ENCODE measurements at places on chromosomes 2 and 18. TPM values are rescaled to one million over a fixed set of nuclear protein-coding genes. Genes with fewer than 3 reads are reported as not detected.

RTKN gene
- 66.1 TPM for total RNA-seq

TRIM43B gene
- total RNA-seq = not detected

CTAGE1 gene
- total RNA-seq = 0.47 TPM

GAREM2 gene
- 4.7 TPM for total RNA-seq

LTBP1 gene
- total RNA-seq = 60.9 TPM

ZC3H6 gene
- total RNA-seq = 4.5 TPM

TUBA3E gene
- 18.5 TPM for total RNA-seq

RFTN2 gene
- total RNA-seq = 8.7 TPM

ARHGAP25 gene
- total RNA-seq = not detected

DNA sequence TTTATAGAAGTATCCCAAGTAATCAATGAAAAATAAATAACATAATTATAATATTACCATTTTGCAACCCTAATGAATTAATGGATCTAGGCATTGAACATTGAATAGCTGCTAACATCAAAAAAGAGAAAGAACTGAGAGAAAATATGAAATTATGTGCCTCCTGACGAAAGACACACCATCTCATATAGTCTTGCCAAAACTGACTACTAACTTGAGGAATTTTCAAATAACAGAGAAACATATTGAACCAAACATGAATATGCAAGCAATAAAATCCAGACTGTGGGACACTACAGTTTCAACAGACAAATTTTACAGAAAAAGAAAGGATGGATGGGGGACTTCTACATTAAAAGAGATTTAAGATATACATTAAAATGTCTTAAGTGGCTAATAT is 165.7 kb downstream of the WDPCP start:
- DNase-seq = no peak

- no peak for DNase-seq
Measured at GRCh38 chr2:112792419-112792818, 8.1 kb upstream of the IL1A start.

DNA sequence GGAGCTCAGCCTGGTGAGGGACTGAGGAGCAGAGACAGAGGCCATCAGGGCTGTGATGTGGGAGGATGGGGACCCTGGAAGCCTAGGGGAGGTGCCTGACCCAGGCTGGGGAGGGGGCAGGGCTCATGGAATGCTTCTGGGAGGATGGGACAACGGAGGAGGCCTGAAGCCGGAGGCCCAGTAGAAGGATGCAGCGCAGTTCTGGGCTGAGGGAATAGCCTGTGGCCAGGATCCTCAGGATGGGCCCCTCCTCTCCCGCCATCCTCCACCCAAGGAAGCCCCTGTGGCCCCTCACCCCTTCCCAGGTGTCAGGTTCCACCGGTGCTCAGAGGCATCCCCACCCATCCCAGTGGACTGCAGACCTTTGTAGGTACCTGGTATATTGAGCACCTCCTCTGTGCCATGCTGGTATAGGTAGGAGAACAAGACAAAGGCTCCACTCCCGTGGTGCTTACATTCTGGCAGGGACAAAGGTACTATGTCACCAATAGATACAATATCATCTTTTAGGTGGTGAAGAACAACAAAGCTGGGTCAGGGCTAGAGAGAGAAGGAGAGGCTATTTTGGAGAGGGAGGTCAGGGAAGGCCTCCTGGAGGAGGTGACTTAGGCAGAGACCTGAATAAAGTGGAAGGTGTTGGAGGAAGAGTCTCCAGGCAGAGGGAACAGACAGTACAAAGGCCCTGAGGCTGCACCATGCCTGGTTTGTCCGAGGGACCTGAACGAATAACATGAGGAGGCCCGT is 2.7 kb downstream of the ZAP70 start:
- DNase-seq = no peak

DNA sequence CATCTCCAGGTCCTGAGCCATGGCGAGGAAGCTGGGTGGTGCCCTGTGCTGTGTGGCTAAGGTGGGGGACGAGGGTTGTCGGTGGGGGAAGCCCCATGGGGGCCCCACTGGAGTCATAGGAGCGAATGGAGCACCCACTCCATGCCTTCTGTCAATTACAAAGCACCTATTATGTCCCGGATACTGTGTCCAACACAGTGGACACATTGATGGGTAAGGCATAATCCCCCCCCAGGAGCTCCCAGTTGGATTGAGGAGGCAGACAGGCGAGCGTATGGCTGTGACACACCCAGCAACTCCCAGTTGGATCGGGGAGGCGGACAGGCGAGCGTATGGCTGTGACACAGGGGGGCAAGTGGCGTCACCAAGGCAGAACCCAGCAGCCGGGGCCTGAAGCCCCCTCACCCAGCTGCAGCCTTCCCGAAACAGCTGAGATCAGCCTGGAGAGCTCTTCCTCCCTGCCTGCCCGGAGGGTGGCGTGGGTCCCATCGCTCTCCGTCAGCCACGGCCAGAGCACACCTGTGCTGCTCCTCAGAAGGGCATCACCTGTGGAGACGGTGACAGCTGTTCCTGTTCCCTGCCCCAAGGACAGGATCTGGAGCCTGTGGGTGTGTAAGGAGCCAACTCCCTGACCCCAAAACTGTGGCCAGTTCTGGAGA is 69.6 kb downstream of the HPCAL1 start:
- no peak for DNase-seq

DNA sequence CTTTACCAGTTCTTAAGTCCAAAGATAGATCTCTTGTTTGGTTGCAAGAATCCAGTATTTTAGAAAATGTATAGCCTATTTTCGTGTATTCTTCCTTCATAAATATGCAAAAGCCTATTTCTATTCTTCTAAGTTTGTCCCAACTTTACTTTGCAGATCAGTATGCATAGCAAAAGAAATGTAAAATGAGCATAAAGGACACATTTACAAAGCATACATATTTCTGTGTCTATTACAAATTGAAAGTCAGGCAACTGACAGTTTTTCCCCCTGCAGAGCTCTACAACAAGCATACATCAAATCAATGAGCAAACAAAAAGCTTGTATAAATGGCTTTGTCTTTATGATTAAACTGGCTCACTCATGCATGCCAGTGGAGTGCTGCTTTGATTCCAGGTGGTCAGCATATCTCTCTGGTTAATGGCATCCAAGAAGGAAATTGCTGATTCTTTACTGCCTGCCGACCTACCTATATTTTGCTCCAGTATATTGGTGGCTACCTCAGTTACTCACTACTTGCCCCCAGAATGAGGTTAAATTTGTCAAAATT is 10.0 kb upstream of the VPS54 start:
- DNase-seq = no peak

DNA sequence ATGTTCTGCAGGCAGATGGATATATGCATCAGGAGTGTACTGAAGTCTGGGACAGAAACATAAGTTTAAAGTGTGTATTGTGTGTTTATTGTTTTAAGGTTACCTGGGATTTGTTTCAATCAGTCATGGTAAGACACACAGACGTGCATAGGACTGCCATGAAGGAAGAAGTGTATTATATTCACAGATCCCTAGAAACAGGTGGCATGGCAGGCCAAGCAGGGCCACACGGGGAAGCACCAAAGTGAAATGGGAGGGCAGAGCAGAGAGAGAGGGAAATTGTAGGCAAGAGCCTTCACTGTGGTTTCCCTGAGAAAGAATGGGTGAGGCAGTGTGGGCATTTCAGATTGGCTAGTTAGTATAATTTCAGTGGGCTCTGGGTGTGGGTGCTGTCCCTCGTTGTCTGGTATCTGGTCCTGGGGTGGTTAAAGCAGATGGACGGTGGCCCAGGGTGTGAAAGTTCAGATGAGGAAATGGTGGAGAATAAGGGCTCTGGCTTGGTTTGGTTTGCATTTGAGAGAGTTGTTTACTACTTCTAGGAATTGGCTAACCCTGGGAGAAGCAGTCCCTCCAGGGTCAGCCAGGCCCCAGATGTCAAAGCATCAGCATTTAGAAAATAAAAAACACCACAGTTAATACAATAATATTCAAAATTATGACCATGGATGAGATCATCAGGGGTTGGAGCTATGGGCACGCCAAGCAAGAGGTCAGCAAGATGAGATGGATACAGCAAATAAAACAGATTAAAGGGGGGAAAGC is 160.0 kb downstream of the LRRC30 start:
- DNase-seq = no peak

DNA sequence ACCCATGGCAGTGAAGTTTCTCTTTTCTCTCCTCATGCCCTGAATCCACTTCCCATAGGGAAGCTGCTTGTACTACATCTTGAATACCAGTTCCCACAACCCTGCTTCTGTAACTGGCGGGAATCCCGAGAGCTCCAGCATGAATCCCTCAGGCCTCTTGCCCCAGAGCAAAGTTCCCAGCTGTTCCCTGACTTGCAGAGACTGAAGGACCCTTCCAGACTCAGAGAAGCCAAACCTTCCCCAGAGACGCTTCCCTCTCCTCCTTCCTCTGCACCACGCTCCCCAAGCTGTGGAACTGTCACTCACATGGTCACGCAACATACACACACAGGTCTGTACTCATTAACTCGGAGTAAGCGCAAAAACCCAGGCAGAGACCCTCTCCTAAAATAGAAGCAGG is 26.4 kb downstream of the TRAPPC12 start:
- no peak for DNase-seq

DNA sequence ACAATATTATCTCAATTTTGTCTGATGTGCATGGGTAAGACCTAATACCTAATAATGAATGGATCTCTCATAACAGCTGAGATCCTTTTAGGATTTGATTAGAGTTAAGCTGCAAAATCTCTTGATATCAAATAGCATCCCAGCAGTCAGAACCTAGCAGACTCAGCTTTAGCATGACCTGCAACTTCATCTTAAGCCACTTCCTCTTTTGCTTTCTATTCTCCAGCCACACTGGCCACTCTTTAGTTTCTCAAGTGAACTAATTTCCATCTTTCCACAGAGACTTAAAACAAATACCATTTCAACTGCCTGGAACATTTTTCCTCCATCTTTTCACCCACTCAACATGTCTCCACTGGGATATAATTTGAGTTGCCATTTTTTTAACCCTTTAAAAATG is 1251.6 kb upstream of the ZEB2 start:
- no peak for DNase-seq

GRCh38 chr2:238339395-238339780 is 19.1 kb downstream of the TRAF3IP1 start:
- DNase-seq = no peak

DNA sequence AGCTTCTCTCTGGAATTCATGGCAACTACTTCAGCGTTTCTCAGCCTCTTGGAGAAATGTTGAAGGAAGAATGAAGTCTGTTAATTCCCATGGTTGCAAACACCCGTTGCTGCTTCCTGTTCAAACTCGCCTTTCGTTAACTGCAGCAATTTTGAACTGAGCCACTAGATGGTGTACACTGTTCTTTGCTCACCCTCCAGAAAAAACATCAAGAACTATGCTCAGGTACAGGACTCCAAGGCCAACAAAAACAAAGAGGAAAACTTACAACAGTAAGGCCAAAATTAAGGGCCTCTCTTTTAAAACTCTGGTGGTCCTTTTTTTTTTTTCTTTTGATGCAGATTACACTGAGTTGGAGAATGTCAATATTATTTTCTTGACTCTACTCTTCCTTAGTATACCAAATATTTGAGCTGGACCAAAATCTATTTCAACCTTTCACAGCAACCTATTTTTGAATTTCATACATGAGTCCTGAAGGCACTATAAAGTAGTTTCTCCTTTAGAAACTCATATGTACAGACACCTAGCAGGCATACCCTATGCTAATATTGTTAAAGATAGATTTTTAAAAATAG is 58.2 kb downstream of the KLHL14 start:
- peak; percentile 79 for DNase-seq

- DNase-seq = no peak
Measured at GRCh38 chr2:30691948-30692828, 115.1 kb downstream of the CAPN13 start.
